Left forelimb (tissue), 1 donor: ENCODE measurements at places on chromosomes 1 and 21.

- DNase-seq: no peak
Observed at GRCh38 chr1:17922833-17923232, 167.7 kb downstream of the ACTL8 start.

- no peak for DNase-seq
Observed at GRCh38 chr1:66290761-66291530, 243.0 kb upstream of the SGIP1 start.

DNA sequence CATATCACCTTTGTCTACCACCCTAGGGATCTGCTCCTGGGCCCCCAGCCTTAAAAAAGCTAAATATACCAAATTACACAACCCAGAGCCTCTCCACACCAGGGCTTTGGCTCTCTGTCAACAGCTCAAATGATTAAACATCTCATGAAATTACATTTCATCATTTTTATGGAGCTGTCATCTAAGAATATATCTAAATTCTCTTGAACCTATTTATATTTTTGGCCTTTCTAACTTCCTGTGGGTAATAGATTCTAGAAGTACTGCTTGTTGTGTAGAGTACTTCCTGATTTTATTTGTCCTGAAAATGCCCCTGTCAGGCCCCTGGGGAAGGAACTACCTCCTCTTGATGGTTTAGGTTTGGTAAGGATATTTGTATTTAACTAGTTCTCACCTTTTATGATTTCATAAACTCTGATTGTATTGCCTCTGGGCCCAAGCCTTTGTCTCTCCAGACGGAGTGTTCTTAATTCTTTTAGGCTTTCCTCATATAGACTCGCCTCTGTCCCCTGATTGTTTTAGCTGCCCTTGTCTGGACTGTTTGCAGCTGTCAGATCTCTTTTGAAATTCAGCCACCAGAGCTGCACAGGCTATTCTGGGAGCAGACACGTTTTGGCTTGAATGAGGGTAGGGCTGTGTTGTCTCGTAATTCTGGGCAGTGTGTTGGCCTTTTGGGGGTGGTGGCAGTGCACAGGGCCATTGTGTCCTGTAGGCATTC, 16.6 kb downstream of the MYOG start:
- DNase-seq: no peak

GRCh38 chr1:32241001-32241763, 5.8 kb upstream of the FAM167B start:
- peak; percentile 82 for DNase-seq

- DNase-seq: no peak
Observed at GRCh38 chr1:87180682-87181081, 148.0 kb upstream of the LMO4 start.

DNA sequence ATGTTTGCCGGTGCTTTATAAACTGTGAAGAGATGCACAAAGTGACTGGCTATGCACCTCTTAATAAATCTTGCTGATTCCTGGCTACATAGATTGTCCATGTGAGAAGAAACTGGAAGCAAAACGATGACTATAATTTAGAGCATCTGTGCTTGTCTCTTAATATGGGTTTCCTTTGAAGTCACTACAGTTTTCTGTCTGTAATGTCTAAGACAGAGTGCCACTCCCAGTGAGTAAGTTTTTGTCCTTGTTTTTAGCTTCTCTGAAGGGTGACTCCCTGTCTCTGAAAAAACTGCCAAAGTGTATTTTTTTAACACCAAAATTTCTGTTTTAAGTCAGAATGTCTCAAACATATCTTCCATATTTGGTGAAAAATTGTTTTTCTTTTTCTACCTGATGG, 175.1 kb downstream of the FASLG start:
- DNase-seq: no peak

- no peak for DNase-seq
Observed at GRCh38 chr1:234956821-234957329, 171.8 kb downstream of the TOMM20 start.

DNA sequence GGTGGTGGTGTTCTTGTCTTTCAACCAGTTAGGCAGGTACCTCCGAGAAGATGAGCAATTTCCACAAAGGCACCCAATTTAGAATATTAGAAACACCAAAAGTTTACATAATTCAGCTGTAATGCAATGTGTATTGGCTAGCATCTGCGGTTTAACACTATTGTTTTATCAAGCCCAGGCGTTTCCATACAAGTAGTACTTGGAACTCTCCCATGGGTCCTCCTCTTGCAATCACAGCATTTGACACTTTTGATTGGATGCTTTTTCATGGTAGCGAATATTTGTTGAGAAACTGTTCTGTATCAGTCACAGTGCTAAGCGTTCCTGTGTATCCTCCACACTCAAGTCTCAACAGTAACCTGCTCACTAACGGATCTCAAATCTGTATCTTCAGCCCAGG, 20.1 kb upstream of the MAP1LC3C start:
- no peak for DNase-seq

DNA sequence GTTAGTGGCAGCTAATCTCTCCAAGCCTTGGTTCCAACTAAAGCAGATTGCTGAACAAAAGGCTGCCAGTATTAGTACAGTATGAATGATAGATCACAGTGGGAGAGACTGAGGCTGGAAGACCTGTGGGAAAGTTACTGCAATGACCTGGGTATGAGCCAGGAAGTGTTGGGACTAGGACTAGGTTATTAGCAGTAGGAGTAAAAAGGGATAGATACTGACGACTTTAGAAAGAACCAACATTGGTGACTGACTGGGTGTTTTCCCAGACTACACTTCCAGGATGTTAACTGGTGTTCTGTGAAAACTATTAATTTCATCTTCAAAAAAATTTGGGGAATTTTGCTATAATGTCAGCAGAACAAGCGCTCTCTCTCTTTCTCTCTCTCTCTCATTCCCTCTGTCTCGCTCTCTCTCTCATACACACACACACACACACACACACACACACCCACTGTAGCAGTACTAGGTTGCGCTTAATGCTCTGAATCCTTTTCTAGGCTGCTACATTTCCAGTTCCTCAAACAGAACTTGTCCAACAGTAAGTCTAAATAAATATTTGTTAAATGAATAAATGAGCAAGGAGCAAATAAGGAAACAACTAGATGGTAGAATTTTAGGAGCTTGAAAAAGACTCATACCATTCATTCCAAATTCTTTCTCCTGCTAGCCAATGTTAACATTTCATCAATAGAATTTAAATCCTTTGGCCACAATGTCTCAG, 47.6 kb upstream of the RGS8 start:
- DNase-seq: no peak

DNA sequence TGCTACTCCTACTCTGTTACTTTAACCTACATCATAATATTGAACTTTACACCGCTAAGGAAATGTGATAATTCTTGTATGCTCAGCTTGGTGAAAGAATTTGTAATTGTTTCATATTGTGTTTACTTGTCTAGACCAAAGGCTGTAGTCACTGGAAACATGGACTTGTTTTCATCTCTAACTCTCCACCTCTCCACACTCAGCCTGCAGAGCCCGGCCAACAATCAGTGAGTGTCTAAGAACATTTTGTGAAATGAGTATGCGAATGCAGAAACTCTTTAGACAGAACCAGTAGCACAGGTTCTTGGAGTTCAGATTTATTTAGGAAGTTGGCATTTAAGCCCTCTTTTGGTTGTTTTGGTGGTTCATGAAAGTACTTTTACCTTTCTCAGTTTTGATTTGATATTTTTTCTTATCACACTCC, 3.2 kb upstream of the RWDD3 start:
- DNase-seq: no peak
